ENCODE measurements at places on chromosomes 2 and 18.

DNA sequence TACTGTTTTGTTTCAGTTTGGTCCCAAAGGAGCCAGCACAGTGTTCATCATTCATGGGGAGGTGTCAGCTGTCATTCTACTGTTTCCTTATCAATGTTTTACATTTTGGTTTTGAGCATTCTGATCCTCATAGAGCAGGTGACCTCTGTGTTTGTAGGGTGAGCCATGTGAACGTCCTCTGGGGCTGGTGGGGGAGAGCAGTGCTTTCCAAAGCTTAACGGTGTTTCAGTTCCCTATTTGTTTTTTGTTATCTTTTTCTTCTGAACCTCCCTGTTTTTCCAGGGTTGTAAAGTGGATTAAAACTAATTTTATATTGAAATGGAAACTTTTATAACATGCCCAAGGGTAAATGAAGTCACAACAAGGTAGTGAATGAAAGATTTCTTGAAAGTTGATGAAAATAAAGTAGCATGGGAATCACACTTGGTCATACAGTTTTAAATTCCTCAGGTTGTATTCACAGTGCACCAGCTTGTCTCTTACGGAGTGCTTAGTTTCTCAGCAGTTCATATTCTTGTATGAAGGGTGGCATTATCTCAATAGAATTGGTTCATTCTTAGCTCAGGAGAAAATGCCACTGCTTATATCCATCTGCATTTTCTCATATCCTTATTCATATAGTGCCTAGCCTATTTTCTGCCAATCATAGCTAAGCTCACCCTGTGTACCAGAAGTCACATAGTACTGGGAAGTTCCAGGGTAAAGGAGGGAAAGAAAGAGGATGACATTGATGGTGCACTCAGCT is 54.5 kb downstream of the MAP4K4 start:
- no peak for DNase-seq

GRCh38 chr18:74081966-74082741 is 65.5 kb downstream of the FBXO15 start:
- DNase-seq, result no peak

- DNase-seq, result no peak
These were observed 3.9 kb upstream of the DHRS9 start for GRCh38 chr2:169065422-169065821.

DNA sequence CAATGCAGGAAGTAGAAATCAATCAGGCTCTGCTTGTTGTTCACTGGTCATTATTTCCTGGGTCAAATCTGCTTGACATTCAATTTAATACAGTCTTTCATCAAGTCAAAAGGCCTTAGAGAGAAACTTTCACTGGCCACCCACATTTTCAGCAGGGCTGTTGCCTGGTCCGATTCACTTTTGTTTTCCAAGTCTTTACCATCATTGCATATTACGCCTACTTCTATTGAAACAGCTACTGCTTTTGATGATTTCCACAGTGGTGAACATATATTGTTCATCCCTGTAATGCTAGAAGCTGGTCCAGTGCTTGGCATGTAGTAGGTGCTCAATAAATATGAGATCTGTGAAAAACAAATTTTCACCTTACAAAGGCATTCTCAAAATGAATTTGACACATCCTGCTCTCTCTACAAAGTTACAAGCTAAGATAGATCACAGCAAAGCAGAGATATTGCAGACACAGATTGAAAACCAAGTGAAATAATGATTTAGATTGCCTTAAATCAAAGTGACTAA is 600.1 kb downstream of the ARHGAP15 start:
- no peak for DNase-seq

DNA sequence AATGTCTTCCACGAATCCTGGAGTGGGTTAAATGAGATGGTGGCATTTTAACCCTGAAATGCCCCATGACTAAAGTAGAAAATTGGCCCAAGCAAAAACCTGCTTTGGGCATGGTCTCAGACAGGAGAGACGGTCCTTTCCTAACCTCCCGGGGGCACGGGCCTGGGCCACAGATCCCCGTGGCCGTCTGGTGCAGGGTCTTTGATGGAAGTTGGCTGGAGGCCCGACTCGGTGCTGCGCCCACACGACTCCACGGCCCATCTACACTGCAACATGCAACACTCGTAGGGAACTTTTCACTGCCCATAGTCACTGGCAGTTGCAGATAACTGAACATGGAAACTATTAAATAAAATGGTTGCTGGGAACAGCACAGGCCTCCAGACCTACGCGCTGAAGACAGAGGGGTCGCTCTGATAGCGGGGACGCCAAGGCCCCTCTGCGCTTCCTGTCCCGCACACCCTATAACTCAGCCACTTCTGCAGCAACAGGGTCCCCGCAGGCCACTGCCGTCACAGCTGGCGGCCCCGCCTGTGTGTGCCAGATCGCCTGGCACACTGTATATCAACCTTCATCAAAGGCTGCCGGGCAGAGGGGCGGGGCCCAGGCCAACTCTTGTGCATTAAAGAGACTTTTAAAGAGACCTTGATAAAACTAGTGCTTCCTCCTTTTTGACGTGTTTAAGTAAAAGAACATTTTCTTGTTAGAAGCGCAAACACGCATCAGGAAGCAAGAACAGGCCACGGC is 214.1 kb downstream of the TWIST2 start:
- DNase-seq, result no peak

- no peak for DNase-seq
These were observed 4.7 kb downstream of the IL1A start for GRCh38 chr2:112779598-112779997.

GRCh38 chr2:138356178-138356577 is 145.4 kb upstream of the SPOPL start:
- DNase-seq, result no peak

DNA sequence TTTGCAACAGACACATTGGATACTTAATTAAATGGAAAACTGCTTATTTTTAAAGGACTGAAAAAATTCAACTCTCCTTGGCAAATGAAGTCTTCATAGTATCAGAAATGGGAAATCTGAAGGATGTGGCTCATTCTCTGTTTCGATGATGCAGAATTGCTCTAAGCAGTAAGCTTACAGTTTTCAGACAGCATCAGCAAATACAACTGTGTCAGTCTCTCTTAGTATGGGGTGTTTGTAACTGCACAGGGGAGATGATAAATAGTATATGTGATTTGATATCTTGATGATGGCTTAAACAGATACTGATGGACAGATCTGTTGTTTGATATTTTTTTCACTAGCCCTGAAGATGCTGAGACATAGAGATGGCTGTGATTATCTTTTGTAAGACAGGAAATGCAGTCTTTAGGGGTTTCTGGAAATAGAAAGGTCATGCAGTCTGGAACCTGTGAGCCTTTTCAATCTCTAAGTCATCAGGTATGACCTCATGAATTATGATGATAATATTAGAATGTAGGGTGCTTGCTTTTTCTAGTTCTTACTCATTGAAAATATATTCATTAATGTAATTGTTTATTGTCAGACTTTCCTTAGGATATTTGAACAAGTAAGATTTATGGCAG is 84.2 kb downstream of the SLC4A10 start:
- DNase-seq, result no peak

DNA sequence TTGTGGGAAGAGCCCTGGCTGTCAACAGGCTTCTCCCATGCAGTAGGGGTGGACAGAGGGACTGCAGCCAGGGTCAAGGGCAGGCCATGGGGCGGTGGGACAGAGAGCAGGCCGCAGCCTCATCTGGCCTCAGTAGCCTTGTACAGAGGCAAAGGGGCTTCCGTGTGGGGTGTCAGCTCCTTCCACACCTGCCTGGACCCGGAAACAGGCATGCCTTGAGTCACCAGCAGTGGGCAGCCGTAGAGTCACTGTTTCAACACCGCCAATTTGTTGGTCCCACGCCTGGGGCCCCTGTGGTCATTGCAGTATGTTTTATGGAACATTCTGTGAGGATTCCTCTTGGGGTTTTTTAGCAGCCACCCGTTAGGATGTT is 173.0 kb downstream of the SMAD7 start:
- DNase-seq, result no peak

- DNase-seq, result no peak
These were observed 114.0 kb upstream of the RND3 start for GRCh38 chr2:150601280-150602038.

GRCh38 chr18:7065736-7066135 is 51.9 kb downstream of the LAMA1 start:
- DNase-seq, result no peak

DNA sequence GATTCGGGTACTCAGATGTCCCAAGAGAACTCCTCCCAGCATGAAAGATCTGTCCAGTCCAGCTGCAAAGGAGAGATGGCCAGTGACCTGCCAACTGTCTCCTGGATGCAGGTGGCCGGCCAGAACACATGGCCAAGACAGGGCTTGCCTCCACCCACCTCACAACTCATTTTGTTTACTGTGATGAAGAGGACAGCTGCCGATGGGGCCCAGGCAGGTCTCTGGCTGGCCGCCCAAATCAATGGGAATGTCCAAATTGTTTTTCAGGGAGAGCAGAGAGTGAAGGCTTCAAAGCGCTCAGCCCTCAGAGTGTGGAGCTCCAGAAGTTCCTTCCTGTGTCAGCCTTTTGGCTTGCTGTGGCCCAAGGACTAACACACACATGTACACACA is 41.9 kb downstream of the FOSL2 start:
- no peak for DNase-seq

- DNase-seq, result peak; percentile 71
These were observed 6.9 kb downstream of the CREG2 start for GRCh38 chr2:101380376-101380775.

DNA sequence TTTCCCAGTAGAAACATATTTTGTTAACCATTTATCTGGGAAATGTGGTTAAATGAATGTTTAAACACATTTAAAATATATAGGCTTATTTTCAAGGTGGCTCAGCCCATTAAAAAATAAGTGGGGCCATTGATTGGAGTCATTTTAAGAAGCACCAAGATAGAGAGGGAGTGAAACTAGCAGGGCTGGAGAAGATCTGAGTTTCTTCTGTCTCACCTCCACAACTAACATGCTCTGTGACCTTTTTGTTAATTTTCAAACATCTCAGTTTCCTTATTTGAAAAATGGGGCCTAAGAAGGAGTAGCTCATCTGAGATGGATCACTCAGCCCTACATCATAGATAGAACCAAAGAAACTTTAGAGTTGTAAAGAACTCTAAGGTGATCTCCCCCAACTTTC is 254.8 kb downstream of the KCNS3 start:
- DNase-seq, result no peak

- peak; percentile 88 for DNase-seq
These were observed 605 bp downstream of the REV1 start for GRCh38 chr2:99489063-99489760.

GRCh38 chr2:46029332-46029811 is 267.8 kb upstream of the EPAS1 start:
- DNase-seq, result peak; percentile 65

DNA sequence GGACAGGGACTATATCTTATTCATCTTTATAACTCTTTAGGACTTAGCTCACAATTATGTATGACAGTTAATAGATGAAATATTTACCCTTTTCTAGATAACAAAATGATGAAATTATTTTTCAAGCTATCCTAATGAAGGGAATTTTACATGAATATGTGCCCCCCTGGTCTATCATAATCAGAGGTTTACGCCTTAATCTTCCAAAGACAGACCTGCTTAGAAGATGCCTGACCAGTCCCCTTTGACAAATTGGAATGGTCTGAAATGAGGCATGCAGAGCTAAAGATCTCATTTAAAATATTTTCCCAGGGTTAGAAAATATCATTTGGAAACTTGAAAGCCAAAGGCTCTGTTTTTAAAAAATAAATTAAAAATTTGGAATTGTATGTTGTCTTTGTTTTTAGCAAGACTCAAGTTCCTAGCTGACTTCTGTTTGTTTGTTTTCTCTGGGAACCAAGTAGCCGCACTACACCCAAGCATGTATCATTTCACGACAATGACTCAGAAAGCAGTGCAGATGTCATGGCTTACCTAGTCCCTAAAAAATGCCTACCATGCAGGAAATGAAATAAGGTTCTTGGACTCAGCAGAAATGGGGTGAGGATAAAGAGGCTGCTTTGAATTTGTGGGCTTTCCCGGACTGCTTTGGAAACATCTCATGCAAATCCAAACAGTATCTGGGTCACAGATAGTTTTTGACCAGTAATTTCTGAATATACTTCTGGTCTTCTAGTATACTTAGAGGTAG is 162.1 kb downstream of the ZEB2 start:
- DNase-seq, result no peak

DNA sequence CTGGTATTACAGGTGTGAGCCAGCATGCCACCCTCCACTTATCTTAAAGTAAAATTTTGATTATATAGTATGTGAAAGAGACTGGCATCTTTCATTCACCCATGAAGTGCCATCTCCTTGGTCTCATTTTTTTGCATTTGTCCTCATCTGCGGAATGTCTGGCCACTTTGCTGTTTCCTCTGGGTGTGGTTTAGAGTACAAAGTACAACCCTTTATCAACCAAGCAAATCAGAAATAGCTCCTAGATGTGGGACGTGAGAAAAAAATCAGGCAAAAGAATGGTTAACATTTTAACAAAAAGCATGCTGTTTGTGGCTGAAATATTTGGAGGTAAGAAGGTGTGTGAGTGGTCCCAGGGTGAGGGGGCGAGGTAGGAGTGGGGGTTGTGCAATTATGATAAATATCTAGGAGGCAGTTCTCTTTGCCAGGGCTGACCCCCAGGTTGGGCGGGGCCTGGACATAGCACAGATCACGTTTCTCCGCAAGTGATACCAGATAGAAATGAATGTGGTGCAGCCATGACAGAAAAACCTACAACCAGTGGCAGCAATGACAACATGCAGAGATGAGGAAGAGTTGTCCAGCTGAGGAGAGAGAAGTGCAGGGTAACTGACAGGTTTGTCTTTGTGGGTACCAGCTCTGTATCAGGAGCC is 115.8 kb upstream of the SERTAD2 start:
- DNase-seq, result no peak

- no peak for DNase-seq
These were observed 48.1 kb upstream of the VPS54 start for GRCh38 chr2:64067326-64067725.

DNA sequence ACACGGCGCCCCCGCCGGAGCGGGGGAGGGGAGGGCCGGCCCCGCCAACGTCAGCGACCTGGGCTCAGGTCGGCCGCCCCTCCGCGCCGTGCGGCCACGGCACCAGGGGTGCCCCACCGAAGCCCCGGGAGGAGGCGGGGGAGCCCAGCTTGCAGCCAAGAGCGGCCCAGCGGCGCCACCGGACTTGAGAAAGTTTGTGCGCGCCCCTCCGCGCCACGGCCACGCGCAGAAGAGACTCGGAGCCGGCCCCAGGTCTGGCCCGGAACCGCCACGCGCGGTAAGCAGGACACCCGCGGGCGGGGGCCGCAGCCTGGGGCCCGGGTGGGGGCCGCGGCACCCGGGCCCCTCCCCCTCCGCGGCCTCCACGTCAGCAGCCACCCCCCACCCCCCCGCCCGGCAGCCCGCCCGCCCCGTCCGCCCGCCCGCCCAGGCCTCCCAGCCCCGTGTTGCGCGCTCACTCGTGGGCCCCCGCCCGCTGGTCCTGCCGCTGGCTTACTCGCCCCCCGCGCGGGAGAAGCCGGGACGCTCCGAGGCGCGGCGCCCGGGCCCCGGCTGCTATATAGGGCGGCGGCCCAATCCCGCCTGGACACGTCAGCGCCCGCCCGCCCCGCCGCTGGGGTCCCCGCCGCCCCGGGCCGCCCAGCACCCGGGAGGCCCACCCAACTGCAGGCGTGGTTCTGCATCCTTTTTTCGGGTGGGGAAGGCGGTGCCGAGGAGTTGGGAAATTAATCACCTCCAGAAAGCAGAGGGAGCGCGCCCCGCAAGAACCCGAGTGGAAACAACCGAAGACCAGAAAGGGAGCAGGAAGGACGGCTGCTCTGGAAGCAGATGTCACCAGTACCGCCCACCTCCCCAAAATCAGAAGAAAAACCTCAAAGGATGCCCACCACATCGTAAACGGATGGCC is 42.9 kb downstream of the HDLBP start:
- DNase-seq, result peak; percentile 80
